ENCODE measurements at places on chromosomes 4 and X.

GRCh38 chrX:17495052-17495451, 120.1 kb downstream of the NHS start:
- no peak for DNase-seq

DNA sequence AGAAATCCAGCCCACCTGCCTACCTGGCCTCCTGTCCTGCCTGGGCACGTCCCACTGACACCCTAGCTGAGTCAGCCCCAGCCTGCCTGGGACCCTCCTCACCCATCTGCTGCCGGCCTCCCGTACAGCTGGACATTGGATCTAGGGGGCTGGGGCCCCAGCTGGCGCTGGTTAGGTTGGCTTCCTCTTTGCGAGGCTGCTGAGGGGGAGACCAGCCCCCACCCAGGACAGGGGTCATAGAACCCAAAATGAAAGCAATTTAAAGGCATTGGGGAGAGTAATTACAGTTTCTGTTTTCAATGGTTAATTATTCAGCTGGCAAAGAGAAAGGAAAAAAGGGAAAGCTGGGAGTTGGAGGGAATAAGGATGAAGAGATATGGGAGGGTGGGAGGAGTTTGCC, 15.8 kb downstream of the EFNB1 start:
- DNase-seq, result no peak

DNA sequence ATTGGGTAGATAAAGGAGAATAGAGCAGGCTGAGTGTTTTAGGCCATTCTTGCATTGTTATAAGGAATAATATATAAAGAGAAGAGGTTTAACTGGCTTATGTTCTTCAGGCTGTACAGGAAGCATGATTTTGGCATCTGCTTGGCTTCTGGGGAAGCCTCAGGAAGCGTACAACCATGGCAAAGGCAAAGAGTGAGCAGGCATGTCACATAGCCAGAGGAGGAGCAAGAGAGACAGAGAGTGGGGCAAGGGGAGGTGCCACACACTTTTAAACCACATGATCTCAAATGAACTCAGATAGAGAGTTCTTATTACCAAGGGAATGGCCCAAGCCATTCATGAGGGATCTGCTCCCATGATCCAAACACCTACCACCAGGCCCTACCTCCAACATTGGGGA, 4.4 kb upstream of the METTL14 start:
- DNase-seq, result no peak

GRCh38 chr4:113899271-113900070, 80.0 kb downstream of the ARSJ start:
- DNase-seq, result no peak

GRCh38 chrX:51608126-51608525, 10.6 kb downstream of the CENPVL3 start:
- DNase-seq, result no peak

DNA sequence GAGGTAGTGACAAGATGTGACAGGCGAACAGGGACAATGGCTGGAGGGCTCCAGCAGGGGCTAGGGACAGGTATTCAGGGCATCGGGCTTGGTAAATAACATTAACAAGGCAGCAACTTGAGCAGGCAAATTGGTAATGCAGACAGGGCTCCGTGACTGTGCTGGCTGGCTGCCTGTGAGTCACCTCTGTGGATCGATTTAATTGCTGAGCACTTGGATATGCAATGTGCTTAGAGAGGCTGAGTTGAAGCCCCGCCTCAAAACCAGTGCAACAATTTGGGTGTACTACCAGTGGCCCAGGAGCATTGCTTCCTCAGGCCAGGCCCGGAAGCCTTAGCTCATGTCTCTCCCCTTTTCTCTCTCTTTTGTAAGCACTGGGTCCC, 19.5 kb downstream of the CNGA2 start:
- DNase-seq, result no peak

- DNase-seq, result no peak
Observed at GRCh38 chrX:125003746-125004446, 315.8 kb upstream of the TEX13C start.

- no peak for DNase-seq
Observed at GRCh38 chrX:19370061-19370460, 26.3 kb downstream of the PDHA1 start.

GRCh38 chr4:3775005-3775404, 8.8 kb downstream of the ADRA2C start:
- DNase-seq, result no peak

DNA sequence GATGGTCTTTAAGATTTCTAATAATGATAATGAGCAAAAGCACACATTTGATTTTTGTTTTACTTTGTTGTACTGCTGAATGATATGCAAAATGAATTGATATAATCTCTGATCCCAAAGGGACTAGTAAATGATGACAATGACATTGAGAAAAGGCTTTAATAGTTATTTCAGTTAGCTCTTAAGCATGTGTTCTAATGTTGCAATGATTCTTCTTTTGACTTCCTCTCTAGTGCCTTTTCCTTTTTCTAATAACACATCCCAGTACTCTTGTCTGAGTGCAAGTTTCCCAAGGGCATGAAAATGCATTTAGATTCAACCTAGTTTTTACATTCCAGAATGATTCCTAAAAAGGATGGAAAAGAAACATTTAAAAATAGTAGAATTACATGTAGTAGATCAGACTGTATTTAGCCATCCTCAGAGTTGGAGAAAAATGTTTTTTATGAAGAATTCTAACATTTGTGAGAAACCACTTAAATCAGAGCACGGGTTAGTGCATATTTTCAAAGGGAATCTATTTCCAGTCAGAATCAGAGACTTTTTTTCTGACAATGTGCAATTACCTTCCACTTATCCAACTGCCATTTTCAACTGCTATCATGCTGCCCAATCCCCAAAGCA, 508.8 kb downstream of the C4orf33 start:
- no peak for DNase-seq

GRCh38 chr4:30601070-30601865, 118.9 kb upstream of the PCDH7 start:
- DNase-seq, result no peak

GRCh38 chrX:1491851-1492349, 39.2 kb upstream of the ASMTL start:
- DNase-seq, result no peak

DNA sequence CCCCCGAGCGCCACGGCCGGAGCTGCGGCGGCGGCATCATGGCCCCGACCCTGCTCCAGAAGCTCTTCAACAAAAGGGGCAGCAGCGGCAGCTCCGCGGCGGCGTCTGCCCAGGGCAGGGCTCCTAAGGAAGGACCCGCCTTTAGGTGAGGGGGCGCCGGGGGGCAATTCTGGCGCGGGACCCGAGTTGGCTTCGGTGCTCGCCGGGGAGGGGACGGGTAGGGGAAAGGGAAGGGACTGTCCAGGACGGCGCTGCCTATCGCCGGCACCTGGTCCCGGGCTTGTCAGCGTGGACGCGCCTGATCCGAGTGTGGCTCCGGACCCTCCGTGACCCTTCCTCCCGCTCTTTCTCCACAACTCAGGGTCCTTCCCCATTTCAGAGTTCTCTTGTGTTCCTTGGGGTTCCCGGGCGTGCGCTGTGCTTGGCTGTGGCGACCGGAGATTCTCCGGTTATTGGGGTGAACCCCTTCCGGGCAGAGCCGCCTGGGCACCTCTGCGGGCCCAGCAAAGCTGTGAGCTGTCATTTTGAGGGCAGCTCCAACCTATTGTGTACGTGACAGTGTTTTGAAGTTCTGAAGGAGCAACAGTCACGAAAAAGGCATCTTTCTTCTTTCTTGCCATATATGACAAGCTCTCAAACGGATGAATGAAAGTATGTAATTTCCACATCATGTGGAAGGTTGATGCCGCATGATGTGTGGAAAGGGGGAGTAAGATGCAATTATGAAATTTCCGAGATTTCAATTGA, 522 bp downstream of the FNIP2 start:
- peak; percentile 0 for DNase-seq

DNA sequence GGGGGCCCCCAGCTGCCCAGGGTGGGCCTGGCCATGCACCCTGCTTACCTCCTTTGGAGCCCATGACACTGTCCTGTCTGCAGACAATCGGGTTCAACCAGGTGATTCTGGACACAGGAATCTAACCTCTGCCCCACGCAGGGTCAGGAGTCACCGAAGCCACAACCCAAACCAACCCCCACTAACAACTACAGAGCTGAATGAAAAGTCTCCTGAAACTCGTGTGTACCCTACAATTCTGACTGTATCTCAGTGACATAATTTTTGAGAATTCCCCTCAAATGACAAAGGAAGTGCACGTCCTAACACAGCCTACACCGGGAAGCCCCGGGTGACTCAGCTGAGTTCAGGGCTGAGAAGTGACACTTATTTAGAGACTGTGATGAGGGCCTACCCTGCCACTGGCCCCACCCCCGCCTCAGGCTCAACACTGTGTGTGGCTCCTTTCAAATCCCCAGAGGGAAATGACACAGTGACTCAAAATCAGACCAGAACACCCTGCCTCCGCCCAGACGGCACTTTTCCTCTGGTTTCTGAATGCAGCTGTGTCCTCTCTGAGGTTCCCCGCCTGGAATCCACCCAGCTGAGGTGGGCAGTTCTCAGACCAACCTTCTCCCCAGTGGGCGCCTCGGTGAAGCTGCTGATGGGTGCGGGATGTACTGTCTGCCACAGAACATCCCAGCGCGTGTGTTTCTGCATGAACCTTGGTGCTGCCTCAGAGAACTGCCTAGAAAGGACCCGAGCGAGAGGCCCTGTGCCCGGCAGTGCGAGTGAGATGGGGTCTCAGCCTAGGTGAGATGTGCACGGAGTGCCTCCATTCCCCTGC, 9.9 kb downstream of the TNIP2 start:
- peak; percentile 86 for DNase-seq

- DNase-seq, result no peak
Observed at GRCh38 chrX:10482261-10482660, 138.1 kb downstream of the MID1 start.

GRCh38 chrX:9846631-9847030, 60.4 kb downstream of the SHROOM2 start:
- DNase-seq, result no peak

DNA sequence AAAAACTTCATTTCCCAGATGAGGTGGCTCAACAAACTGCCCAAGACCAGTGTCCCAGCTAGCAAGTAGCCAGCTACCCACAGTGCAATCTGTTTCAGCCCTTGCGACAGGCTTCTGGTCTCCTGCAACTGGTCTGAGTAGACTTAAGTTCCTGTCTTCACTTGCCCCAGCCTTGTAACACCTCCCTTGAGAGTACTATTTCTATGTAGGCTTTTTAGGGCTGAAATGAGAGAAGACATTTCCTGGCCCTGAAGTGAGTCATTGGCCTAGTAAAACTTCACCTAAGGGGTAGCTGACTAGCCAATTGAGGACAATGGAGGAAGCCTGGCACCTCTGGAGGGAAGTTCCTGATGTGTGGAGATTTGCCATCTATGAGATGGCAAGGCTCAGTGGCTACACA, 80.1 kb upstream of the STIM2 start:
- DNase-seq, result no peak

DNA sequence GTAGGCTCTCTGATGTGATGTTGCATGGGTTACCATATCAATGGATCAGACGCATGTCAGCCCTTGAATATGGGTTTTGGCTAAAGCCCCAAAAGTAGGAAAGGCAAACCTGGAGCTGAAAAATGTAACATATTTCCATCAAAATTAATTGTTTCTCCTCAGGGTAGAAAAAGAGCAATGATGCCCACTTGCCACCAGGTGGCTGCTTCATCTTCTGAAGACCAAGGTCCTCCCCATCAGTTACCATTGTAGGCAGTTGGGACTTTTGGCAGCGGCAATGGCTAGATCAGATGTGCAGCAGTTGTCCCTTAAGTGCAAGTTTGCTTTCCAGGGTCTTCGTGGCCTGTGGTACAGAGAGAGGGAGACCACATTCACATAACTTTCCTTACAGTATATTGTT, 118.2 kb downstream of the NAF1 start:
- DNase-seq, result no peak

DNA sequence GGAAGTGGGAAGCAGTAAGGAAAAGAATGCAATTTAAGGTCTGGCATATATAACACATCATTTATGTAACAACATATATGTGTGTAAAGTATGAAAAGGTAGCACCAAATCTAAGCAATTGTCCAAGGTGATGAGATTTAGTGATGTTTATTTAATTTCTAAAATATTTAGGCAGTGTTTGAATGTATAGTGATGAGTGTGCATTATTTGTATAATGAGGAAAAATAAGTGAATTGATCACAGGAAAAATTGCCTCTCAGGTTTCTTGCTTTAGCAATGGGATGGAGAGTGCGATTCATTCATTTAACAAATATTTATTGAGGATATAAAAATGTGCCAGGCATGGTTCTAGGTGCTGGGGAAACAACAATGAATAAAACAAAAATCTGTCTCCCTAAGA, 2.2 kb upstream of the MAGED1 start:
- no peak for DNase-seq
